Activated naive CD4-positive, alpha-beta T cell treated with anti-CD3 and anti-CD28 coated beads for 36 hours (primary cell): ENCODE measurements at places on chromosomes 6 and 20. TPM values are rescaled to one million over a fixed set of nuclear protein-coding genes. Genes with fewer than 3 reads are reported as not detected.

- no peaks in the 10 kb centered on the region for H3K36me3 ChIP-seq
- peak within 1 kb of the TSS; percentile 79 for H3K4me3 ChIP-seq
- peaks cover 14% of the 10 kb centered on the region for H3K4me1 ChIP-seq
- peak; percentile 76 for DNase-seq
- no peak within 1 kb of the TSS for H3K27ac ChIP-seq
- H3K27me3 ChIP-seq, result peaks cover 26% of the 10 kb centered on the region
These were observed at the start of gene EDN1 for GRCh38 chr6:12289933-12290820. EDN1 (plus strand) TSS chr6:12290361; CDS start chr6:12290630, 269 bp downstream.

Gene PNLDC1
- total RNA-seq, result 0.40 TPM

DNA sequence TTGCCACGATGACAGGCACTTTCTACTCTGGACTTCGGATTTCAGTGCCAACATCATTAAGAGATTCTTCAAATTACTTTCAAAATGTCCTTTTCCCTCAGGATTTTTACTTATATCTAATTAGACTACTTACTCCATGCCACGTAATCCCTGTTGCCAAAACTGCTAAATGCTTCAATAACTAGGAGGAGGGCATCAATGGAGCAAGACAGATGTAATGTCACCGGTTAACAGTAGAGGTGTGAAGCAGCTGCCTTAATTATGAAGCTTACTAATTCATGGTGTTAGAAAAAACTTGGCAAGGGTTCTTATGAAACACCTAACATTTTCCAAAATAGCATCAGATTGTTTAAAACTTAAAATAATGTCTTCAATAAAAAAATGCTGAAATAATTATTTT is 111.2 kb upstream of the SIM1 start:
- no peak overlapping the region for H3K27ac ChIP-seq
- no peaks in the 10 kb centered on the region for H3K27me3 ChIP-seq
- peaks cover 33% of the 10 kb centered on the region for H3K36me3 ChIP-seq
- no peaks in the 10 kb centered on the region for H3K4me1 ChIP-seq
- no peak overlapping the region for H3K4me3 ChIP-seq

Gene SYCP2L
- total RNA-seq, result not detected

DNA sequence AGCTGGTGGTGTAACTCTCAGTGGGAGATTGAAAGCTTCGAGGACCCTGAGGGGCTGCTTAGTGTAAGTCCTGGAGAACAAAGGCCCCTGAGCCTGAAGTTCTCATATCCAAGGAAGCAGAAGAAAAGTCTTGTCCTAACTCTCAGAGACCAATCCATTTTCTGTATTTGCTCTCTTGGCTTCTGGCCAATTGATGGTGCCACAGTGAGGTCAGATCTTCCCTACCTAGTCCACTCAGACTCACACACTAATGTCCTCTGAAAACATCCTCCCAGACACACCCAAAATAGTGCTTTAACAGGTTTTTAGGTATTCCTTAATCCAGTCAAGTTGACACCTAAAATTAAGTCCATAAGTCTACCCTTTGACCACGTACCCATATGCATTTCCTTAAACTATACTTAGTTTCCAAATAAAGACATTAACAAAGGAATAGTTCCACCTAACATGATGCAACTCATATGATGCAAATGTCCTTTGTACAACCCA is 29.4 kb downstream of the ZNF292 start:
- no peak overlapping the region for H3K4me3 ChIP-seq
- peaks cover 71% of the 10 kb centered on the region for H3K4me1 ChIP-seq
- H3K36me3 ChIP-seq, result peaks cover 37% of the 10 kb centered on the region

Gene LINC00237
- not detected for total RNA-seq

Gene SLC22A7
- total RNA-seq, result not detected

Gene ZMYND8
- total RNA-seq, result 30.3 TPM

- H3K36me3 ChIP-seq, result peaks cover 51% of the 10 kb centered on the region
- H3K27ac ChIP-seq, result peak overlapping the region; percentile 61
- peaks cover 46% of the 10 kb centered on the region for H3K4me1 ChIP-seq
- H3K27me3 ChIP-seq, result no peaks in the 10 kb centered on the region
These were observed 21.0 kb downstream of the RNASET2 start for GRCh38 chr6:166935353-166935752.

GRCh38 chr6:44534291-44534690 is 146.8 kb downstream of the CDC5L start:
- H3K36me3 ChIP-seq, result no peaks in the 10 kb centered on the region
- H3K27me3 ChIP-seq, result no peaks in the 10 kb centered on the region
- H3K4me3 ChIP-seq, result no peak overlapping the region
- no peak for DNase-seq

Gene MYH7B
- 0.20 TPM for total RNA-seq

- H3K27me3 ChIP-seq, result no peaks in the 10 kb centered on the region
- no peak overlapping the region for H3K27ac ChIP-seq
- no peak for DNase-seq
- peaks cover 39% of the 10 kb centered on the region for H3K4me1 ChIP-seq
- H3K4me3 ChIP-seq, result no peak overlapping the region
These were observed 44.9 kb downstream of the SNX9 start for GRCh38 chr6:157867981-157868380.

Gene ADGRF4
- not detected for total RNA-seq

DNA sequence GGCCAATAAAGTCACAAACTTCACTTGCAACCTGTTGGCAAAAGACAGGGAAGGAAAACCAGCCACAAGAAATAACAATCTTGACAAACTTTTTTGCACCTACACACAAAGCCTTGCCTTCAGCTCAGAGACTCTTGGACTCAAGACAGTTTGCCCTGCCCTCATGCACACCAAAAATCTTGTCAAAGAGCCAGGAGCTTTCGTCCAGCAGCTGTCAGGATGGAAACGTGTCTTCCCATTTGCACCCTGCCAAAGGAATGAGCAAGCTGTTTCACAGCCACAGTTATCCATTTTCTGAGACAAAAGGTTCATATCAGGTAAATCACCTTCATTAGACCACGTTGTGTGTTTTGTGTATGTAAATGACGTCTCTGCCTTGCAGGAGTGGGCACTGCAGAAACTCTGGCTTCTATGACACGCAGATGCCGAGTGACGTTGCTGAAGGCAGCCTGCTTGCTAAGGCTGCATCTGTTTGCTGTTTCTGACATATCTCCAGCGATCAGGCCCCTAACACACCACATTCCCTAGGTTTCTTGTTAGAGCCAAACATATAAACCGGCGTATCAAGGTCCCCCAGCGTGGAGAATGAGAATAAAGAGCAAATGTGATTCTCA is 193.4 kb downstream of the SYNDIG1 start:
- no peak for DNase-seq
- no peak overlapping the region for H3K27ac ChIP-seq
- H3K27me3 ChIP-seq, result no peaks in the 10 kb centered on the region
- no peaks in the 10 kb centered on the region for H3K36me3 ChIP-seq

- H3K4me1 ChIP-seq, result peaks cover 12% of the 10 kb centered on the region
- H3K27ac ChIP-seq, result no peak overlapping the region
- H3K4me3 ChIP-seq, result no peak overlapping the region
- H3K36me3 ChIP-seq, result no peaks in the 10 kb centered on the region
These were observed 125.0 kb upstream of the RPS6KA2 start for GRCh38 chr6:166752097-166752496.

Gene DEF6
- 90.6 TPM for total RNA-seq

Gene TGM3
- total RNA-seq, result not detected

DNA sequence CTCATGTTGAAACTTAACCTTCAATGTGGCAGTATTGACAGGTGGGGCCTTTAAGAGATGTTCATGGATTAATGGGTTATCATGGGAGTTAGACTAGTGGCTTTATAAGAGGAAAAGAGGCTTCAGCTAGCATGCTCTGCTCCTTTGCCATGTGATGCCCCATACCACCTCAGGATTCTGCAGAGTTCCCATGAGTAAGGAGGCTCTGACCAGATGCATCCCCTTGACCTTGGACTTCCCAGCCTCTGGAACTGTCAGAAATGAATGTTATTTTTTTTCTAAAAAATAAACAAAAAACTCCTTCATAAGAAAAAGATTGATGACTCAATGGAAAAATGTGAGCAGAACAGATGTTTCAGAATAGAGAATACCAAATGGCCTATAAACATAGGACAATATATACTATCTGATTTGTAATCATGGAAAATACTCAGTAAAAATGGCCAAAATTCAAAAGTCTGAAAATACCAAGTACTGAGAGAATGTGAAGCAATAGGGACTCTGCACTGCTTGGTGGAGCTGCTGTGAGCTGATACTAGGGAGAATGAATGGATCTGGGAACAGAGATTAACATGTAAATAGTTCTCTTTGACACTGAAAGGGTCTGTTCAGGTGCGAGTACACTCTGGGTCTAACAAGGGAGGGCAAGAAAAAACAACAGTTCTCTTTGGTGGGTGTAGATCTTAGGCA is 7.4 kb upstream of the TRIM39 start:
- DNase-seq, result no peak
- no peaks in the 10 kb centered on the region for H3K27me3 ChIP-seq
- H3K27ac ChIP-seq, result peak overlapping the region; percentile 4
- H3K36me3 ChIP-seq, result peaks cover 28% of the 10 kb centered on the region
- peaks cover 66% of the 10 kb centered on the region for H3K4me1 ChIP-seq

GRCh38 chr6:8875986-8876385 is 440.6 kb upstream of the SLC35B3 start:
- DNase-seq, result no peak
- no peak overlapping the region for H3K27ac ChIP-seq
- no peaks in the 10 kb centered on the region for H3K36me3 ChIP-seq
- no peaks in the 10 kb centered on the region for H3K27me3 ChIP-seq
- H3K4me1 ChIP-seq, result no peaks in the 10 kb centered on the region
- no peak overlapping the region for H3K4me3 ChIP-seq

Gene MAS1
- not detected for total RNA-seq

- H3K27ac ChIP-seq, result no peak overlapping the region
- no peak overlapping the region for H3K4me3 ChIP-seq
- H3K27me3 ChIP-seq, result no peaks in the 10 kb centered on the region
- H3K4me1 ChIP-seq, result no peaks in the 10 kb centered on the region
- no peaks in the 10 kb centered on the region for H3K36me3 ChIP-seq
These were observed 6.5 kb upstream of the ABHD12 start for GRCh38 chr20:25397096-25397495.

Gene ID4
- not detected for total RNA-seq
